ENCODE measurements at places on chromosomes 16 and 17.

GRCh38 chr16:84606081-84606875 lies 11.6 kb downstream of the COTL1 start:
- no peak for DNase-seq

DNA sequence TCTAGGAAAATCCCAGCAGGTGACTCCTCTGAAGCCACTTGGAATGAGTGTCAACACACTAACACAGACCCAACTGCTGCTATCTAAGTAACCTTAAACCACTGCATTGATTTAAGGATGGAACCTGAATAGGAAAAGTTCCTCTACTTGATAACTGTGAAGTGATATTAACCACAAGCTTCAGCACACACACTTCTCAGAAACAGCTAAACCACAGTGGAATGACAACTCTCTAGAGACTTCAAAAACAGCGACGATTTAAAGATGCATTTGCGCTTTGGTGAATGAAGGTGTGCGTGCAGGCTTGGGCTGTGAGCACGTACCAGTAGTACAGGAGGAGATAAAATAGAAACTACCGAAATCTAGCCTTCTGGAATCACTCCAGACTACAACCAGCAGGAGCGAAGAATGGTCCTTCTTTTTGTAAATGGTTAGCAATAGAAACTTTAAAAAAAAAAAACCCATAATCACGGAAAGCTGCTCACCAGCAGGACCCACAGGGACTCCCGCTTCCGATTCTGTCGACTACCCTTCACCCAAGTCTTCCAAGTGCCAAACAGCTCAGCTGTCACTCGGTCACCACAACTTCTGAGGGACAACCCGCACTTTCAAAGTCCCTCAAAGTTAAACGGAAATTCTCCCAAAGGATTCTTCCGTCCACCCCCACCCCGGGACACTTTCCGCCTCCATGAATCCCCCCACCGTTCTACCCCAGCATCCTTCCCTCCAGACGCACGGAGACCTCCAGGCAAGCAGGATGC lies 137.7 kb upstream of the CORO6 start:
- peak; percentile 44 for DNase-seq

- DNase-seq: no peak
These were observed 36.5 kb upstream of the DHRS7B start for GRCh38 chr17:21089933-21090901.

- no peak for DNase-seq
These were observed 226.4 kb upstream of the GOT2 start for GRCh38 chr16:58960484-58960883.

- no peak for DNase-seq
These were observed 75.9 kb upstream of the IRX6 start for GRCh38 chr16:55248058-55248457.

- no peak for DNase-seq
These were observed 53.9 kb upstream of the MRC2 start for GRCh38 chr17:62573480-62574117.

- peak; percentile 60 for DNase-seq
These were observed 26.9 kb downstream of the ZNRF1 start for GRCh38 chr16:75025761-75026160.

DNA sequence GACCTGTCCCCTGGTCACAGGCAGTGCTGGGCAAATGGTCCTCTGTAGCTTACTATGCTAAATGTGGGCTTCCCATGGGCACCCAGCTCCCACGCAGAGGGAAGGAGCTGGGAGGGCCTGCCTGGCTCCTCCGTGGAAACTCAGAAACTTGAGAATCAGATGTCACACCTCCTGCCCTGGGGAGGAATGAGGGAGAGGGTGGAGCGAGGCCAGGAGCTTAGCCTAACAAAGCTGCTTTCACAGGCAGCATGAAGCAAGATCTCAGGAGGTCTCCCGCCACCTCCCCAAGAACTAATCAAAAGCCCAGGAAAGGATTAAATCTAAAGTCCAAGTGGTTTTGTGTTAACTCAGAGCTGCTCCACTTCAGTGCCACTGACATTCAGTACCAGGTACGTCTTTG lies 33.6 kb upstream of the XYLT2 start:
- DNase-seq: peak; percentile 54

DNA sequence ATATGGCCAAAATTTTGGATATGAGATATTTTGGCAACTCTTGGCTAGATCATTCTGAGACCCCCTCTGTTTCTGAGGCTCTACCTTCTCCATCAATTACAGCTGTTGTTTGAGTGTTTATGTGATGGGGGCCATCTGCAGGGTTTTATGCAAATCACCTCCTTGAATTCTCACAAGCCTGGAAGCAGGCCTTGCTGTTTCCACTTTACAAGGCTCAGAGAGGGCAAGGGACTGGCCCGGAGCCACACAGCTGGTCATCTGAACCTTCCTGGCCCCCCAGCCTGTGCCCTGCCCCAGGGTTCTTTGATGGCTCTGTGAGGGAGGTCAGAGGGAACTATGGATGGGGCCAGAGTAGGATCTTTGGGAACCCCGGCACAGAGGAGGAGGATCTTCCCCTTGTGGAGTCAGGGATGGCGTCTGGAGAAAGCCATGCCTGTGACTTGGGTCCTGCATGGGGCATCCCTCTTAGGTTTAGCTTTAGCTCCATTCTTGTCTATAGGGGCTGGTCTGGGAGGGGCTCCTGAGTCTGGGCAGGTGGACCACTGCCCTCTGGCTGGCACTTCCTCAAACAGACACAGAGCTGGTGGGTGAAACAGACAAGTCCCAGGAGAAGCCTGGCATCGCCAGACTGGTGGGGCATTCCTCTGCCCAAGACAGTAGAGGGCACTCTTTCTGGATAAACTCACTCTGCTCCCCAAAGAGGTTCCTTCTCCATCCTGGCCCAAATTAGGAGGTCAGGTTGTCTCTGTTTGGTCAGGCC lies 26.2 kb downstream of the IL21R start:
- no peak for DNase-seq

GRCh38 chr16:2370721-2371120 lies 30.2 kb upstream of the ABCA3 start:
- no peak for DNase-seq

DNA sequence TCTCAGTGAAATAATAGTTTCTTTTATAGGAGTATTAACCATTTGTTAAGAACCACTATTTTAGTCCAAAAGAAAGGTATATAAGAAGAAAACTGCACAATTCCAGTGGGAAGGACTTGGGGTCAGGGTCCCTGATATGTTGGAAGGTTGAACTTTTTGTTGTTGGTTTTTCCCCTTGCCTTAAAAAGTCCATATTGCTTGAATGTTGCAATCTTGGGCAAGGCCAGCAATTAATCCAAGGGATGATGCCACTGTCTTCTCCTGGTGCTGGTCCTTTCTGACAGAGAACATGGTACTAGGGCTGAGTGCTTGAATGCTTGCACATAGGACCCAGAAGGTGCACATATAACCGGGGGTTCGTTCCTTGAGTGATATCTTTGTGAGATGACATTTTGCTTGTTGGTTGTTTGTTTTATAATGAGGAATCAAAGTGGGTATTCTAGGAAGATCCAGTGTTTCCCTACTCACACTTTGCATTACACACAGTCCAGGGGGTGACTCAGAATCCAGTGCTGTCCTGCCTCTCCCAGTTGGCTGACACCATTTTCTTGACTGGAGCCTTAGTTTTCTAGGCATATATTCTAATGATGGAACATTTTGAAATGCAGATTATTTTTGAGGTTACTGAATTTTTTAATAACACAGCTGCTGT lies 54.9 kb downstream of the SIAH1 start:
- peak; percentile 39 for DNase-seq

- DNase-seq: no peak
These were observed 377.8 kb downstream of the SNX29 start for GRCh38 chr16:12354296-12354833.

DNA sequence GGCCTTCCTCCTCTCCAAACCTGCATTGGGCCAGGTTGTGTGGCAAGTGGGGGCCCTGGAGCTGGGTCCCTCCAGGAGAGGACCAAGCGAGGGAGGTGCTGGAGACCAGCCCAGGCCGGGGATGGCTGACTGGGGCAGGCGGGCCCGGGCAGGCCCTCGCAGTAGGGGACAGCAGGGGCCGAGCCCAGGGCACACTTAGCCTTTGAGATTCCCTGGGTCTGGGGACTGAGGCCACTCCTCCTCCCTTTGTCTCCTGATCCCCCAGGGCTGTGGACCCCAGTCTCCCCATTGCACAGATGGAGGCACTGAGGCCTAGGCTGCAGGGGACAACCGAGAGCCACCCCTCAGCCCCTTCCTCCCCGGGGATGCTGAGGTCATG lies 5.2 kb downstream of the FOXJ1 start:
- DNase-seq: no peak

DNA sequence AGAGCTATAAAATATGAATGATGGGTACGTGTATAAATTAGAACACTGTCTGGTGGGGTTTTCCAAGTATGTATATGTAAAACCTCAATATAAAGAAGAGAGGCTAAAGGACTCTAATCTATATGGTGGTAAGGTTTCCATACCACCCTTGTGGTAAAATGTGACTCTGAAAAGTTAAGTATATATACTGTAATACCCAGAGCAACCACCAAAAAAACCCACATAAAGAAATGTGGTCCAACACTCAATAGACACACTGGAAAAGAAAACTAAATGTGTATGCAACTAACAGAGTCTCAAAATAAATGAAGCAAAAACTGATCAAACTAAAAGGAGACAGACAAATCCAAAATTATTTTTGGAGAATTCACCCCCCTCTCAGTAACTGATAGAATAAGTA lies 72.2 kb downstream of the XPO6 start:
- DNase-seq: no peak

DNA sequence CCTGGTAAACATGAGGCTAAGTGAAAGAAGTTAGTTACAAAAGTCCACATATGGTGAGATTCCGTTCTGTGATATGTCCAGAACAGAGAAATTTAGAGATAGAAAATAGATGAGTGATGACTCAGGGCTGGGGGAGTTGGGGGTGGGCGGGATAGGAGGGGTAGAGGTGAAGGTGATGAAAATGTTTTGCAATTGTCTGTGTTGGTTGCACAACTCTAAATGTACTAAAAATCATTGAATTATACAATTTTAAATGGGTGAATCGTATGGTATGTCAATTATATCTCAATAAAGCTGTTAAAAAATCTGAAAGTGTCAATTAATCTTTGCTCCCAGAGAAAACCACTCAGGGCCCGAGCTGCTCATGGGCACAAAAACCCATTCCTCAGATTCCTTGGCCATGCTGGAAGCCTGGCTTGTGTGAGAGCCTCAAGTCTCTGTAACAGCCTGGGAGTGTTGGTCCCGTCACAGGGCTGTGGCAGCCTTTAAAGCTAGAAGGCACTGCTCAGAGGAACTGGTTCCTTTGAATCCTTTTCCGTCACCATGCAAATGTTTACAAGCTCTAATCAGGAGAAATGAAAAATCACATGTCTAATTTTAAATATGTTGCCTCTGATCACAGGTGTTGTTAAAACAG lies 225.3 kb downstream of the WWOX start:
- DNase-seq: no peak

GRCh38 chr17:37759014-37759637 lies 14.3 kb upstream of the HNF1B start:
- DNase-seq: no peak

- DNase-seq: no peak
These were observed 8.0 kb downstream of the CCNF start for GRCh38 chr16:2437032-2437790.

Data from foreskin fibroblast (primary cell).